NAMALWA (cell line): ENCODE measurements at places on chromosomes 7 and 10.

- DNase-seq = no peak
These were observed 278.6 kb upstream of the HABP2 start for GRCh38 chr10:113274176-113274829.

GRCh38 chr10:23258516-23258915 lies 66.4 kb downstream of the PTF1A start:
- DNase-seq = no peak

DNA sequence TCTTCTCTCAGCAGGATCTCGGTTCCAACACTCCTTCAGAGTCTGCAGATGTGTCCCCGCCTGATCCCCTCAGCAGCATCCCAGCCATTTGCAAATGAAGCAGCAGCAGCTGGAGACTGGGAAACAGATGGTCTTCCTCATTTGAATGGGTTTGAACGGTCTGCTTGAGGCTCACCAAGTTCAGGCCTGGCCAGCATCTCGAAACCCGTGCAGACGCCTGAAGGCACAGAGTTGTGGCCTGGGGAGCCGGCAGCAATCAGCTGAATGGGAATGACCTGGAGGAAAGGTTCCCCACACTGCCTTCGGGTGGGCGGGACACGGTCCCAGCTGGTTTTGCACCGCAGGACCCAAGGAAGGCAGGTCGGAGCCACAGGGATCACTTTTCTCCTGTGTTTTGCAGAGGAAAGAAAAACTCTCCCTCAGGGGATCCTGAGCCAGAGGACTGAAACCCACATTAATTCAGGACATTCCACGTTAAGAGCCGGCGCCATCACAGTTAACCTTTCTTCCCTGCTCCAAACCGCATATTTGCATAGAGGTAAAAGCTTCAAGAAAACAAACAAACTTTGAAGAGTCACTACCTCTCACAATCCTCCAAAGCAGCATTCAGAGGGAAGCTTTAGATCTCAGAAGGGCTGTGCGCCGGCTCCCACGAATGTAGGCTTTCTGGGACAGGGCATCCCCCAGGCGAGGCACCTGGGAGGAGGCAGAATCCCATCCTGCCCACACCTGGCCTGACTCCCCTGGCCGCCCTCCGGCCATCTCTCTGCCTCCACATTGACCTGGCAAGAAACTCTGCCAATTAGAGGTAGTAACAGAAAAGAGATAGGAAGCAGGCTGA lies 17.7 kb downstream of the FGFR2 start:
- no peak for DNase-seq

DNA sequence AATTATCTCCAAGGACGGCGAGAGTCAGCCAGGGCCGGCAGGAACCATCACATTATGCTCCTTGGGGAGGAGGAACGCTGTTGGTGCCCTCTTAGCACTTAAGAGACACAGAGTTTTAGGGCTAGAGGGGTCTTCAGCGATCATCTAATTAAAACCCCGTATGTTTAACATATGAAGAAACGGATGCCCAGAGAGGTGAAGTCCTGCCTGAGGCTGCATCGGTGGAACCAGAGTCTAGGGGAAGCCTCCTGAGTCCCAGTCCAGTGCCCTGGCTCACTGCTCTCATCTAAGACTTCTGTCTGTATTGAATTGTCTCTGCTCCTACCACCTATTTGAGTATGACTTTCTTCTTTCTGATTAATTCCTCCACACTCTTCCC lies 688 bp upstream of the ABCB4 start:
- no peak for DNase-seq

DNA sequence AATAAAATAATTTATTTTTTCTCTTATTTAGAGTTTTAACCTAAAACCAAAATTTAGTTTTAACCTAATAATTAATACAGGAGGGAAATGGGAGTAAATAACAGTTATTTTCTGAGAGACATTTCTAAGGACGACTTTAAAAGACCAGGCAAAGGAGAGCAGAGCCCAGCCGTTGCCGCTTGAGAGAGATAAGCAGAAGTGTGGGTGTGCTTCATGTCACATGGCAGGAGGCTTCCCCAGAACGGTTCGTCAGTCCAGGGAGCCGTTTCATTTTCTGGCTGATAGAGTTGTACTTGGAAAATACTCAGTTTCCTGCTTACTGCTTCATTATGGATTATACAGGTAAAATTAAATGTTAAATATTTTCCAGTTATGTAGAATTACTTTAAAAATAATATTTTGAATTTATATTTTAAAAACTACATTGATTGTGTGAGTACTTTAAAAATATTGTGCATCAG lies 61.4 kb downstream of the ST7 start:
- DNase-seq = peak; percentile 77

DNA sequence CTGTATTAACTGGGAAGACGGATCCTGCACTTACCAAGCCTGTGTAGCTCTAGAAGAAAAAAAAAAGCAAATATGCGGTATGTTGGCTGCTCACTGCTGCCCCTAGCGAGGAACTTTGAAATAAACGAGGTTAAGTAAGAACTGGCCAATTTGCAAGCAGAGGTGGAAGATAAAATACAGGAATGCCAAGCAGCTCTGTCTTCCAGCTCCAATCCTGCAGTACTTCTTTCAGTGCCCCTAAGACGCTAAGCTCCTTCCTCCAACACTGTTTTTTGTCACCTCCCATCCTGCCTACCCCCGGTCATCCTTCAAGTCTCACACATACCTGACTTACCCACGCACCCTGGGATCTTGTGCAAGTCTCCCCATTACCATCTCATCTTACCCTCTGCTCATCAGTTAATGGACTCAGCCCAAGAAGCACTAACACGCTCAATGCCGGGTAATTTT lies 809 bp downstream of the C10orf143 start:
- DNase-seq = peak; percentile 89

DNA sequence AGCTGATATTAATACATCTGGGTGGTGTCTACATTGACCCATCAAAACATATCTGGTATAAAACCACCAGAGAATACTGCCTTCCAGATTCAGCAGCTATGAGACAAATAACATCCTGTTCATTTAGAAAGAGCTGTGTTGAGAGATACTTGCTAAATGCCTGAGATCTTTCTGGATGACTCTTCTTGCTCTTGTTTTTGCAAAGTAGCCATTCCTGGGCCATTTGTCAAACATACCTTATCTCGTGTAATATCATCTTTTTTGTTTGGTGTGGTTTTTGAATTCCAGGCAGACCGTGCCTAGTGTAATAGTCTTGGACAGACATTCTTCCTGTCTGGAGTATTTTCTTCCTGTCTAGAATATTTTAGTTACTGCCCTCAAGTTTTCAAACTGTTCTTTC lies 74.7 kb upstream of the PRR15 start:
- no peak for DNase-seq

GRCh38 chr7:5437987-5438386 lies 14.4 kb upstream of the TNRC18 start:
- no peak for DNase-seq

- DNase-seq = peak; percentile 10
These were observed 109.4 kb downstream of the ABLIM1 start for GRCh38 chr10:114548662-114549061.

- DNase-seq = no peak
These were observed 61.4 kb downstream of the AASS start for GRCh38 chr7:122082670-122083069.

GRCh38 chr10:103042129-103042528 lies 124.0 kb downstream of the CNNM2 start:
- no peak for DNase-seq

GRCh38 chr7:44377134-44377463 lies 51.7 kb upstream of the CAMK2B start:
- no peak for DNase-seq

DNA sequence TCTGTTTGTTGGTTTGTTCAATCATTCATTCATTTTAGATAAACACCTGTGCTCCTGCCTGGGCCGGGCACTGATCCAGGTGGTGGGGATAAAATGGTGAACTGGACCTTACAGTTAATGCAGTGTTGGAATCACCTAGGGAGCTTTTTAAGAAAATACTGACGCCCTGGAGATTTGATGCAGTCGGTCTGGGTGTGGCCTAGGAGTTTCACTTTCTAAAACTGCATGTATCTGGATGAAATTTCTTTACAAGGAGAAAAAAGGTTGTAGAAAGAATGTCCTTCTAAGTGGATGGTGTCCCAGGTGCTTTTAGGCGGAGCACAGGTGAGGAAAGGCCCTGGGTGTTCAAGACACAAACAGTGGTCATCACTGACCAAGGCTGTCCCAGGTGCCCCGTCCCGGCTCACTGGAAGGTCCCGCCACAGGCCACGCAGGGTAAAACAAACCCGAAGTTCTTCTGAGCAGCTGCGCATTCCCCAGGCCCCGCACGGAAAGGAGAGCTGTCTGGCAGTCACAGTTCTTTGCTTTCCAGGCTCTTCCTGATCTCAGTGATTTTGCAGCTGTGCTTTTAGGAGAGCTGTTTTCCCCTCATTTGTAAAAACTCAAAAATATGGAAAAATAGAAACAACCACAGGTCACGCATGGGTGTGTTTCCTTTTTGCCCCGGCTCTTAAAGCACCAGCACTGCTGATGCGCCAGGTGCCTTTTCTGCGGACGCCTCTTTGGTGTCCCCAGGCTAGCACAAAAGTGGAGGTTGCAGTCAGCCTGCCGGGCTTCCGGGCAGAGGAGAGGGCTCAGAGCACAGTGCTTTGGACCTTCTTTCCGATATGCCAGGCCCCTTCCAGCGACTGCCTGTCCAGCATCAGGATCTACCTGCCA lies 161.9 kb downstream of the GRK5 start:
- peak; percentile 90 for DNase-seq

DNA sequence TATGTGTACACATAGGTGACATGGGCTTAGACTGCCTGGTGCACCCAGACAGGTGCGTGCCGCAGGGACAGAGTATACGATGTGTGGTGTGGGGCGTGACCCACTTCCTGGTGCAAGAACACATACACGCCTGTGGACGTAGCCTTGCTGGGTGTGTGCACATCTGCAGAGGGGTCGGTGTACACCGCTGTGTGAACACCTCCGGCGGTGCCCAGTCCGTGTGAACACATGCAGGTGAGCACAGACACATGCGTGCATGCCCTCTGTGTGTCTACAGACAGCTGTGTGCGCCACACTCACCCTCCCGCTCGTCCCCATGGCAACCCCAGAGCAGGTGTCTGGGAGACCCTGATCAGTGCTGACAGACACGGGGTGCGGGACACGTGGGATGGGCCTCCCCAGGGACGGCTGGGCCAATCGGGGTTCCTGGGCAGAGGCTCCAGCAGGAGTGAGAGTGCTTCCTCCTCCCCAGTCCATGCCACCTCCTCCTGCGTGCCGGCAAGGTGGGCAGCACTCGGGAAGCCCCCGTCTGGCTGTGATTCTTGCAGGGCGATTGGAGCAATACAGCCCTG lies 23.4 kb downstream of the ELFN1 start:
- peak; percentile 51 for DNase-seq

GRCh38 chr7:141295367-141295895 lies 221.6 kb downstream of the TMEM178B start:
- DNase-seq = no peak

DNA sequence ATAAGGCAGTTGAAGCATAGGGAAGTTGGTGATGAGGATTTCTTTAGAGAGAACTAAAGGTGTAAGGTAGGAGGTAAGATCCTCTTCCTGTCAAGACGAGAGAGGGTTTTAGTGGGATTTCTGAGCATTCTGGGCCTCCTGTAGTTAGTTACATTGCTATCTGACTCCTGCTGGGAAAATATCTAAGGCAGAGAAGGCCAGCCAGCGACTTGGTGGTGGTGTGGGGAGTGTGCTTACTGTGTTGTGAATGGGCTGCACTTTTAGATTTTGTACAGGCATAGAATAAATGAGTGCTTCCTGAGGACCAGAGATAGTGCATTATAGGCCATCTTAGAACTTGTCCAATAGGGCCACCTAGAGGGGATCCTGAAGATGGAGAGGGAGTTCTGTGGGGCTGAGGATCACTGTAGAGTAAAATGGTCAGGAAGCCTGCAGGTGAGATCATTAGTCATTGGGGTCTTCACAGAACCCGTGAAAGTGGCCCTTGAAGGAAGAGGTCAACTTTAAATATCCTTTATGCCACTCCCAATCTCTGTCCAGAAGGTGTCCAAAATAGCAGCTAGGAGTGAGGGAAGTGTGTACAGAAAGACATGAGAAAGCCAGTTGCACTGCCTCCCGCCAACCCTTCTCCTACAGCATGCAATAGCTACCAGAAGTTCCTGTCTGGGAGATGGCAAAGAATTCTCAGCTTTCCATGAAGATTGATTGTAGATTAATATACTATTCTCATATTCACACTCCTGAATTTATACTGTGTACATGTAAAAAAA lies 266.6 kb downstream of the POLR1F start:
- DNase-seq = peak; percentile 53

GRCh38 chr10:127354992-127355391 lies 158.6 kb upstream of the INSYN2A start:
- no peak for DNase-seq

DNA sequence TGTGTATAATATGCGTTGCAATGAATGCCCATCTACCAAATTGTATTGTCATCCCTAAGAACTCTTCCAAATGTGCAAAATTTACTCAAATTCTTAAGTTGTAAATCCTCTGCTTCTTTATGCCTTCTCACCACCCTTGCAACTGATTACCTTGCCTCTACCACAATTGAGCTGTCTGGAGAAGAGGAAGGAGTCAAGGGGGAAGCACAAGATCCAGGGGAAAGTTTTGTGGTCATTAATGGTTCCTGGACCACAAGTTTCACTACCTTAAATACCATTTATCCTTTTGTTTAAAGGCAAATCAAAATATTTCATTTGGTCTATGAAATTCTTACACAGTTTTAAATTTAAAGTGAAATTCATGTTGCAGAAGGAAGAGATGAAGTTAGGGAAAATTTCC lies 16.7 kb downstream of the CRPPA start:
- no peak for DNase-seq

GRCh38 chr10:93160829-93161228 lies 87.1 kb downstream of the CYP26A1 start:
- DNase-seq = no peak

- DNase-seq = no peak
These were observed 280.4 kb downstream of the KCNMA1 start for GRCh38 chr10:77357185-77357584.

- no peak for DNase-seq
These were observed 15.4 kb downstream of the AHCYL2 start for GRCh38 chr7:129240119-129240820.

DNA sequence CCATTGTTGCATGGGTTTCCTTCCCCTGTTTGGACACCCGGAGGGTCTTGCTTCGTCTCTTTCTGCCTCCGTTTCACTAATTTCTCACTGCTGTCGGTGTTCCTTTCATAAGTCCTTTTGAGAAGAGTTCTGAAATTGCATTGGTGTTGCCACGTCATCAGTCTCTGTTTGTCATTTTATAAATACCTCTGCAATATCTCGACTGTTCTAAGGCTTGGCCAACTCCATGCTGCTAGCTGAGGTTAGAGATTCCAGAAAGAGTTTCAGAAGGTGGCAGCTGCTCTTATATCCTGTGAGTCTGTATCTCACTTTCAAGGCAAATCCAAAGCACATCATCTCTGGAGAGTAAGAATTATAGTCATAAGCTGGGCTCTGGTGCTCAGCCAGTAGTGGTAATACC lies 148.0 kb upstream of the INSYN2A start:
- DNase-seq = no peak

- no peak for DNase-seq
These were observed 27.4 kb downstream of the RELN start for GRCh38 chr7:103962070-103962469.

GRCh38 chr7:64630496-64630895 lies 35.4 kb upstream of the ZNF107 start:
- DNase-seq = peak; percentile 81

- DNase-seq = no peak
These were observed 48.9 kb downstream of the AKR1D1 start for GRCh38 chr7:138125119-138125518.

GRCh38 chr7:75850235-75850634 lies 28.6 kb upstream of the RHBDD2 start:
- no peak for DNase-seq

GRCh38 chr7:134777470-134777869 lies 2.0 kb upstream of the CALD1 start:
- no peak for DNase-seq

GRCh38 chr7:131188367-131189339 lies 139.0 kb upstream of the MKLN1 start:
- peak; percentile 33 for DNase-seq
